ENCODE measurements at places on chromosomes 5 and 9.

DNA sequence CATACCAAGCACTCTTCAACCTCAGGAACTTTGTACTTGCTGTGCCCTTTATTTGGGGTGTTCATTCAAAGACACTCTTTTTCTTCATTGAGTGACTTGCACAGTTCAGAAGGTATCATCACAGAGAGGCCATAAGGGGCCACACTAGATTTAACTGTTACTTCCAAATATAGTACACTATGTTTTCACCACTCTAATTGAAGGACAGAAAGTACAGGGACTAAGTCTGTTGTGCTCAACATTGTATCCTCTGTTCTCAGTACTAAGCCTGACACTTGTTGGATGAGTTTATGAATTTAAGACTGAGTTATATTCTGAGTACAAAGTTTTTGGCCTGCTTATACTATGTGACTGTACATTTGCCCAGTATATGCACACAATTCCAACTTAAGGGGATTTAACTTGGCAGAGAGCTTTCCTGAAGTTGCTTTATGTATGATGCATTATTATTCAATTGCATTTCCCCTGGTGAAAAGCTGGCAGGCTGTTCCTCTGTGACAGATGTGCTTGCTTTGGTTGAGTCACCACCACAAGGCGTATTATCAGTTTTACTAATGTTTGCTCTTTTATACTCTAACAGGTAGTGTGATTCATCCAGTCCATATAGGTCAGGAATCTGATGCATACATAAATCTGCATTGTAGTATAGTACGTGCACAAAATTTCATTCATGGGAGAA, 714.8 kb downstream of the TLR4 start:
- DNase-seq = no peak

GRCh38 chr9:131053896-131054295, 42.4 kb upstream of the AIF1L start:
- DNase-seq = no peak

GRCh38 chr5:54062958-54063357, 247.4 kb downstream of the ARL15 start:
- peak; percentile 97 for DNase-seq

DNA sequence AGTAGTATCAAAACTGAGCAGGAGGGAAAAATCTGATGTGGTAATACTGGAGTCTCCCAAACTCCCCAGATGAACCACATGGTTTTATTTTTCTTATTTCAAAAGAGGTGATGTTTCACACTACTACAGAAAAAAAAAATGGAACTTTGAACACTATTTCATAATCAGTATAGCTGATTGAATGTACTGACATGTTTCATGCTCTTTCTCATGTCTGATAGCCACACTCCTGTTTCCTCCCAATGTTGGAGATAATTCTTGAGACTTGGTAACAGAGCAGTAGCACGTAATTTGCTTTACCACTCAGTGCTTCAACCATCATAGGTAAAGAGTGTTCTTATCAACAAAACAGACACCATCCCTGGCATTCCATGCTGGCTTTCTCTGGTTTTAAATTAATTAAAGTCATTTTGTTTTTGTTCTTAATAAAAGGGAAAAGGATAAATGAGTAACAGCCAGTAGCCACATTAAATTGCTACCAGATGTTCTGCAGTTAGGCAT, 85.2 kb downstream of the MUSK start:
- peak; percentile 58 for DNase-seq

DNA sequence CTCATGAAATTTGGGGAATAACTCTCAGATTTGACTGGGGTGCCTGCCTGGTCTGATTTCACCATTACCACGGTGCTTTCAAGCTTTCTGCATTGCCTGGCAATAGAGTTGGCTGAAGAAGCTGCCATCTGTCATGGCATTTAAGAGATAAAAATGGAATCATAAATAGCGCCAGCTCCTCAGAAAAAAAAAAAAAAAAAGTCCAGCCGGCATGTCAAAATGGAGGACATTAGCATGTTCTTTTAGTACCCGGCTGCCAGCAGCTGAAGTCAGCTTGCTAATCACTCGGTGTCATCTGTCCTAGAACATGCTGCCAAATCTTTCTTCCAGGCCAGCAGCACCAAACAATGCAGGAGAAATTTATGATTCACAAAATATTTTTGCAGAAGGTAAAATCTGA, 57.7 kb upstream of the CER1 start:
- DNase-seq = no peak

DNA sequence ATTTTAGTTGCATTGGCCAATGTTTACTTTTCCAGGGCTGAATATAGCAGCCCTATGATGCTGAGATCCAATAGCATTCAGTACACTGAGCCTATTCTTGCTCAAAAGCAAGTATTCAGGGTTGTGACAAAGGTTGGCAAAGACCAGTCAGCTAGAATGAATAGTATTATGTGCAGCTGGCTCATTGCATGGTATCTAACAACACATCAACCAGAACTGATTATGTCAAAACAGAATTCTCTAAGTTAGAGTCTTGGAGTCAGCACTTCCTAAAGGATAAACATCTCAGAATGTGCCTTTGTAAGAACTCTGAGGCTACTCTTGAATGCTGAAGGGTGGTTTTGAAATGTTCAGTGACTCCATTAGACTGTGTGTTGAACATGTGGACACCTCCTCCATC, 774.5 kb upstream of the RGMB start:
- DNase-seq = no peak

DNA sequence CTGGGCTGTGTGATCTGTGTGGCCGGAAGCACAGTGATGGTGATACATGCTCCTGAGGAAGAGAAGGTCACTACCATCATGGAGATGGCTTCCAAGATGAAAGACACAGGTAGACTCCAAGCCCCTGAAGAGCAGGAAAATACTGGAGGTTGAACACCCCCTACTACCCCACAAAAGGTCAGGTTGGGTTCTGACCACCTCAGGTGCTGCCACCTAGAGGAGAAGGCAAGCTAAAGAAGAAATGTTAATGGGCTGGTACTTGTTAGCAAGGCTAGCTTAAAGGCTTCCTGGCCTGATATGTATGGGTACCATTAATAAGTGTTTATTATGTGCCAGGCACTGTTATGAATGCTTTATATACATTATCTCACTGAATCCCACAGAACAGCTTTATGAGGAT, 11.7 kb downstream of the NIPAL4 start:
- peak; percentile 55 for DNase-seq

GRCh38 chr5:55899344-55899743, 48.2 kb downstream of the IL31RA start:
- peak; percentile 54 for DNase-seq

- DNase-seq = peak; percentile 27
These were observed 238.0 kb upstream of the ACTBL2 start for GRCh38 chr5:57720656-57721055.

DNA sequence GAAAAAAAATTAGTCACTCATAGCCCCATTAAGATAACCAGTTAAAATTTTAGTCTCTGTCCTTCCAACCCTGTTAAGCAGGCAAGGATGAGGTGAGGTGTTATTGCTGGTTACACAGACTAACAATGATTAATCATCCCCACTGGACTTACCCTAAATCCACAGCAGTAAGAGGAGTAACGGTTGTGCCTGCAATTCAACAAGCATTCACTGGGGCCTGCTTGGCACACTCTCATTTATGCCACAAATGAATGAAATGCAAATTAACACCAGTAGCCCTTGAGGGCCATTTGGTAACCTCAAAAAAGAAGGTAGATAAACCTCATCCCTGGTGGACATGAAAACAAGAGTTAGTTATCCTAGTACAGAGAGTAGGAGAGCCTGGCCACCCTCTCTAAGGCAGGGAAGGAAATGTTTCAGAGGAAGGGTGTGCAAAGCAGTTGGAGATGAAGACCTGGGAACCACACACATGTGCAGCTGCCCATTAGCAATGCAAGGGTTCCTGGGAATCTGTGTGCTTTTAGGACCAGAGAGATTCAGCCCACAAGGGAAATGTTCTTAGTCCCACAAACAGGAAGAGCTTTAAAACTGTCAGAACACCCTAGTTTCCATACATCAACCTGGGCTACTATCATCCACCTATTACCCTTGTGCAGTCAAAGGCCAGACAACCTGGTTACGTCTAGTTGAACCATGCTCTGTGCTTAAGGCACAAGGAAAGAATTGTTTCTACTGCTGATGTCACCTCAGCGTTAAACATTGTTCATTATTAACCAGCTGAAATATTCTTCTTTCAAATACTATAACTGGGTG, 7.7 kb downstream of the LHFPL2 start:
- DNase-seq = peak; percentile 43

DNA sequence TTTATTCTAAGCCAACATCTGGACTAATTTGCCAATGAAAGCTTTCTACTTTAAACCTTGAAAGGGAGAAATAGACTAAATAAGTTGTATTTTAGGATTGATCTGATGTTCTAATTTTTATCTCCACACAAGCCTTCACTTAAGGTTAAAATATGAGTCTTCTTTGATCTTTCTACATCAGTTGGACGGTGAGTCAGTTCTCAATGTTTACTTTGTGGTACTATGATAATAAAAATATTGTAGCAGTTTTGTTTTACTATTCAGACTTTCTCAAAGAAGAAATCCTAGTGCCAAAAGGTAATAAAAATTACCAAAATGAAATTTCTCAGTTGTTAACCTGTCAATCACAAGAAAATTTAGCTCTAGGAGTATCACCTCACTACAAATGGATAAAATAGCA, 203.5 kb upstream of the RGMB start:
- peak; percentile 69 for DNase-seq
